ENCODE measurements at places on chromosomes 11 and 22.

GRCh38 chr11:19800162-19800561, 87.5 kb downstream of the NAV2 start:
- DNase-seq = no peak

DNA sequence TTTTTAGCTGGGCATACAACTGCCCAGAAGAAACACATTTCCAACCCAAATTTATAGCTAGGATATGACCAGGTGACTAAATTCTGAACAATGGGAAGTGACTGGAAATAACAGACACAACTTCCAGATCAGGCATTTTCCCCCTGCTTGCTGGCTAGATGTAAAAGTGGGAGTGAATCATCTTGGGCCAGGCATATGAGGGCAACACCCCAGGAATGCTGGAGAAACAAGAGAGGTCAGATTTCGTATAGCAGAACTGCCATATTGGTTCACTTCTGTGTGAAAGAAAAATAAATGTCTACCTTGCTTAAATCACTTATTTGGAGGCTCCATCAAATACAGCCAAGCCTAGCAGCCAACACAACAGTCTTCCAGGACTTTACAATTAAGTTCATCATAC, 7.4 kb downstream of the ATL3 start:
- no peak for DNase-seq

DNA sequence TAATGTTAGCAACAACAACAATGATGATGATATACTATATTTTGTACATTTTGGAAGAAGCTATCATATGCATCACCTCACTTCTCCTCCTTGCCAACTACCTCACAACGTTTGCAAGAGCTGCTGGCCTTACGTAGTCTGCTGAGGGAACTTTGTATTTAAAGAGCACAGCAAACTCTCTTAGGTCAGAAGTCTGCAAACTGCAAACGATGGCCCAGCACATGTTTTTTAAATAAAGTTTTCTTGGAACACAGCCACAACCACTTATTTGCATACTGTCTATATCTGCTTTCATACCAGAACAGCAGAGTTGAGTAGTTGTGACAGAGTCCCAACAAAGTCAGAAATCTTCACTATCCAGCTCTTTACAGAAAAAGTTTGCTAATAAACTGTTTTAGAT, 261.7 kb downstream of the TENM4 start:
- DNase-seq = no peak

DNA sequence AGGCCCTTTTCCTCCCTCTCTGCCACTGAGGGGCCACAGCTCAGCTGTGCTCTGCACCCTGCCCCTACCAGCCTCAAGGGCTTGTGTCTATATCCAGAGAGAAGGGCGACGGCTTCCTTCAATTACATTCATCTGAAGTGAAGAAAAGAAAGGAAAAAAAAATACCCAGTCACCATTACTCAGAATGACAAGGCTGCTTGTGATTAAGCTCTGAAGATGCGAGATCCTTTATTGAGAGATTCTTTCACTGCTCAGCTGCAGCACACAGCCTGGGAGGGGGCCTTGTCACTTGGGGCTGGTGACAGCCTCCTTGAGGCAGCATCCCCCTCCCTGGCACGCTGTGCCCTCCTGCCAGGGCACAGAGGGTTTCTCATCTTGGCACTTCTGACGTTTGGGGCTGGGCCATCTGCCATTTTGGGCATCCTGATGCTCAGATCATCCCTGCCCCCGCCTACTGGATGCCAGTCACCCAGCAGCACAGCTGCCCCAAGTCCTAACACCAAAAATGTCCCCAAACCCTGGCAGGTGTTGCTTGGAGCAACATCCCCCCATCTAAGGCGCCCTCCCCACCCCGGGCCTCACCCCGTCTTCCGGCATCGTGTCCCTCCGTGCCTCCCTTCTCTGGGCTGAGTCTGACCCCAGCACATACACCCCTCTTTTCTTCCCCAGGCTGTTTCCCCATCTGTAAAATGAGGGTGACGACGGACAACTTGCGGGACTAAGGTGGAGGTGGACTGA, 1394.7 kb downstream of the BRD1 start:
- DNase-seq = no peak

DNA sequence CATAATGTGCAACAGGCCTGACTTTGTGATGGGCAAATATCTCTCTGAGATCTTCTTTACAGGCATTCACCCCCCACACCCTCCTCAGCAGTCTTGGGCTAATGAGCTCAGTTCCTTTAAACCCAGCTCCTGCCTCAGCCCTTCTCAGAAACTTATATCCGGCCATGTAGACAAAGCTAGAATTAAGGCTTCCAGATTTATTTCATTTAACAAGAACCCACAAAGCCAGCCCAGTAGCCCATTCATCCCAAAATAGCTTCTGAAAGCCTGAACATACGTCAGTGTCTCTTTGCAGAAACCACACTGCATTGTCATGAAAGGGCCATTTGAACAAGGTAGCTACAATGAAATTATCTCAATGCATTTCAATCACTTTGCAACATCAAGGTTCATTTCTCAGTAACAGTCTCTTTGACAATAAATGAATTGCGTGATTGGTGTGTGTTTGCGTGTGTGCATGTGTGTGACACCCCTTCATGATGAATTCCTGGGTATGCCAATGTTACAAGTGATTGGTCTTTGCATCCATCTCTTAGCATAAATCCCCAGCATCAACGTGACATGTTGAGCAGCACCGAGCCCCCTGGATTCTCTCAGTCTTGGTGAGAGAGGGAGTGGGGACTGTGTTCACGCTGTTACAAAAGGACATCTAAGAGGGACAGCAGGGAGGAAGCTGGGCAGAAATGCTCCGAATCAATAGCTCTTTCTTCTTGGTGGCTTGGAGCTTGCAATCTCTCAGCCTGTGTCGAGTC, 299.6 kb downstream of the KIRREL3 start:
- no peak for DNase-seq

DNA sequence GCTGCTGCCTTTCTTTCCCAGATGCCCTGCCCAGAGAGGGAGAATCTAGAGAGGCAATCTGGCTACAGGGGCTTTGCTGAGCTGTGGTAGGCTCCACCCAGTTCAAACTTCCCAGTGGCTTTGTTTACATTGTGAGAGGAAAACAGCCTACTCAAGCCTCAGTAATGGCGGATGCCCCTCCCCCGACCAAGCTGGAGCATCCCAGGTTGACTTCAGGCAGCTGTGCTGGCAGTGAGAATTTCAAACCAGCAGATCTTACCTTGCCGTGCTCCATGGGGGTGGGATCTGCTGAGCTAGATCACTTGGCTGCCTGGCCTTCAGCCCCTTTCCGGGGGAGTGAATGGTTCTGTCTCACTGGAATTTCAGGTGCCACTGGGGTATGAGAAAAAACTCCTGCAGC, 12.2 kb downstream of the BDNF start:
- DNase-seq = no peak

- no peak for DNase-seq
Measured at GRCh38 chr11:45897556-45897955, 9.5 kb downstream of the FREY1 start.

DNA sequence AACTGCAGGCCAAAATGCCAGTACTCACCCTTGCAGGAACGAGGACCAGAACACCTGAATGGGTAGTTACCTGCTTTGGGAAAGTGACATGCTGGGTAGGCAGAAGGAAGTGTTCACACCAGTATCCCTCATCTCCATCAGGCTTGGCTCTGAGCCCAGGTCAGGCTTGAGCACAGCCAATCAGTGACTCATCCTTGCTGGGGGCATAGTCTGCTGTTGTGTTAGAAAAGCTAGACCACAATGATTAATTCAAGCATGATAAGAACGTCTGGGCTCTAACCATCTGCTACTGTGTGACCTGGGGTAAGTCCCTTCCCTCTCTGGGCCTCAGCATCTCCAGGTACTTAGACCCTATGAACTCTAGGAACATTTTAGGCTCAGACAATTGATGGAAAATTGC, 450.4 kb downstream of the MIAT start:
- DNase-seq = no peak

GRCh38 chr11:118243993-118244762, 8.0 kb downstream of the MPZL3 start:
- no peak for DNase-seq

DNA sequence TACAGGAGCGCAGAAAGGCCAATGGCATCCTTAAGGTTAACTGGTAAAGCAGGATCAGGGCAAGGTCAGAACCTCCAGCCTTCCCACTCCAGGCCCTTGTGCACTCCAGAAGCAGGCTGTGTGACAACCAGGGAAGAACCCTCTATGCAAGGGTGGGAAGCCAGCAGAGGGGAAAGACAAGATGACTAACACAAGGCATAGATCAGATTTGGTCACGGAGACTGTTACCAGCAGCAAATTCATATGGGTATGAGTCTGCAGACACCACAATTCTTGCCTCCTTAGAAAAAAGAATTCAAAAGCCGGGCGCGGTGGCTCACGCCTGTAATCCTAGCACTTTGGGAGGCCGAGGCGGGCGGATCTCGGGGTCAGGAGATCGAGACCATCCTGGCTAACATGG, 39.8 kb upstream of the MTNR1B start:
- no peak for DNase-seq

- no peak for DNase-seq
Measured at GRCh38 chr11:92759571-92760214, 209.8 kb upstream of the MTNR1B start.

DNA sequence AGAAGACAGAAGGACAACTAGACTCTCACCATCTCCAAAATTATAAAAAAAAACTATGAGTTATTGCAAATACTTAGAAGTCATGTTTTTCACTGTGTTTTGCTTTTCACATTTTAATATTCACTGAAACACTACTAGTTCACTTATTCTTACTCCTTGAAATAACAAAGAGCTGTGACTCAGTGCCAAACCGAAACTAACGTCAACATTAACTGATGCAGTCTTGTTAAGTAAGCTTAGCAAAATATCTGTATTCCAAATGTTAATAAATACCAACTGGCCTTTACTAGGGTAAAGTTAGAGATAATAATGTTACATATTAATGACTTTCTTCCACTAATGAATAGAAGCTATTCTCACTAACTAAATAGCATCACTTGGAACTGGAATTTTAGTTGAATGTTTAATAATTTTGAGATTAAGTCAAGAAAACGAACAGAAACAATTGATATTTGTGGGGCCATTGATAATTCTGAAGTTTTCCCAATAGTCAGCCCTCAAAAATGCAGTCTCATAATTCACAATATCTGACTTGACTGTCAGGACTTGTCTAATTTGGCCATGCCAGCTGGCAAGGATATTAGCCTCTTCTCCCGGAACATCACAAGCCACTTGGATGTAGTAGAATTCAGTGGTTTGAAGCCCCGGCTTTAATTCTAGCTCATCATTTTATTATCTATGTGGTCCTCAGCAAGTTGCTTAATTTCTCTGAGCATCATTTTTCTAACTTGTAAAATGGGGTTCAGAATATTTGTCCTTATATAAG, 230.1 kb upstream of the DDI1 start:
- DNase-seq = no peak

- DNase-seq = no peak
Measured at GRCh38 chr22:39219071-39220039, 25.4 kb downstream of the PDGFB start.

- peak; percentile 79 for DNase-seq
Measured at GRCh38 chr22:22207845-22208564, 36.6 kb upstream of the VPREB1 start.

DNA sequence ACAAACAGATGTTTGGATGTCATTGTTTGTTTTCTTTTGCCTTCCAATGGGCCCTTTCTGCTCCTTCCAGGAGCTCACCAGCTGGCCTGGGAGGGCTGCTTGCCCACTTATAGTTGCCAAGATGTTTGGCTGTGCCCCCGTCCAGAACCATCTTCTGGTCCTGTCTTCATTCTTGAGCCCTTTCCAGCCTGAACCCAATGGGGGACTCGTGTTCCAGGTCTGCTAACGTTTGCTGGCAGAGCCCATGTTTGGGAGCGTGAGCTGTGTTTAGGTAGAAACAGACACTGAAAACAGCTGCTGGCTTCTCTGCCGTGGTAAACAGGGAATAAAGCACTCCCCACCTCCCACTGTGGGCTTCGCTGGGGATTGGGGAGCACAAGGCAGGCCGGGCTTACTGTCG, 83.2 kb upstream of the SYT13 start:
- DNase-seq = no peak

DNA sequence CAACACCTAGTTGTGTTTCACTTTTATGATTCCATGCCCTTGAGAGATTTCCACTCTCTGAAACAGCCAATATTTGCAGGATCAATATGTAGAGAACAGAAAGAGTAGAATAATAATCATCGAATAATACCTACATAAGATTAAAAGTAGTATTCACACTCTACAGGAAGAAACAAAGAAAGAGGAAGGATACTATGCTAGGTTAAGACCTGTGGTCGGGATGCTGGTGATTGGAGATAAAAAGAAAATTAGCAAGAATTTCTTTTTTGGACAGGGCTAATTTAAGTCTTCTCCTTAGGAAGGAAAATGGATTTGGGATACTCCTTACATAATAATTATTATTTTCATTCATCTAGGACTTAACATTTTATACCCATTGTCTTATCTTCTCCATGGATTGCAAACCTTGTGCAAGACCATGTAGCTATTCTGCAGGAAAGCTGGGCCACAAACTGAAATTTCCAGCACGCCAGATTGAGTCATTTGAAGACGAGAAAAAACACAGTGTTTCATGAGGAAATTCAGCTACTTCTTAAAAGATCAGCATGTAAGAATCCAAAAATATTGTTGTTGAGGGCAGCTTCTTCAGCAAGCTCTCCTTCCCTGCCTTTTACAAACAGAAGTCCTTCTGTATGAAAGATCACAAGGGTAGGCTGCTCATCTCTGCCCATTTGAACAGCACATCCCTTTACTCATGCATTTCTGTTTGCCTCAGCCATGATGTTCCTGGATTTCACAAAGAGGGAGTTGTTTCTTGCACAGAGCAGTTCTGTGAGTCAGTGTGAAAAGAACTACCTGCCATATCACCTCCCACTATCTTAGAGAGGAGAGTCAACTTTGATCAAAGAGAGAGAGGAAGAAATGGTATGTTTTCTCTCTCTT, 90.7 kb downstream of the FAM76B start:
- no peak for DNase-seq

GRCh38 chr11:26901162-26901561, 92.8 kb upstream of the FIBIN start:
- DNase-seq = no peak

DNA sequence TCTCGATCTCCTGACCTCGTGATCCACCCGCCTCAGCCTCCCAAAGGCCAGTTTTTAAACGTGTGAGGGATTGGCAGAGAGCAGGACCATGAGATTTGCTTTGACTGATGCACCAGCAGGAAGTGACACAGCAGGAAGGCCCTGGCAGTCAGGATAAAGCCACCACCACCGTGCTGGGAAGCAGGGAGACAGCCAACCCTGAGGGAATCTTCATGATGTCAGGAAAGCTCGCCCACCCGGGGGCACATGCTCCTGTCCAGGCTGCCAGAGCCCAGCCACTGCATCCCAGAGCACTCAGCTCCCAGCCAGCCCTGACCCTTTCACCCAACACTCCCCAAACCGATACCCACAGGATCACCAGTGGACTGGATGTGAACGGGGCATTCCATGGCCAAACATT, 6.1 kb downstream of the TUBGCP6 start:
- no peak for DNase-seq

GRCh38 chr11:99327066-99327465, 306.3 kb downstream of the CNTN5 start:
- DNase-seq = no peak

DNA sequence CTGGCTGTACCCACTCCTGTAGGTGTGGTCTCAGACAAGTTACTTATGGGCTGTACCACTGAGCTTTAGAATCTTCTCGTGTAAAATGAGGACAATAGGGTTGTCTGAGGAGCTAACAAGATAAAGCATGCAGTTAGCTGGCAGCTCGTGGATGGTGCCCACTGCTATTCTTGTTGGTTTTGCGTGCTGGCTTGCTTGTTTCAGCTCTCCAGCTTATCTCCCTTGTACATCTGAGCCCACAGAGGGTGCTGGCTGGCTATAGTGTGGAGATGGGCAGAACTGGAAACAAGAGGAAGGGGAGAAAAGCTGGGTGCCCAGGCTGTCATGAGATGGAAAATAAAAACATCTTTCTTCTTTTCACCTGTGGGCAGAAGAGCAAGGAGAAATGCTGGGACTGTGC, 46.5 kb upstream of the GALNT18 start:
- DNase-seq = no peak
